Activated T-cell treated with anti-CD3 and anti-CD28 coated beads, Interleukin-2, amount 50 U/mL, for 48 hours (primary cell): ENCODE measurements at places on chromosomes 7 and 10.

GRCh38 chr7:19715499-19715898 lies 6.7 kb upstream of the POLR1F start:
- no peak for DNase-seq

DNA sequence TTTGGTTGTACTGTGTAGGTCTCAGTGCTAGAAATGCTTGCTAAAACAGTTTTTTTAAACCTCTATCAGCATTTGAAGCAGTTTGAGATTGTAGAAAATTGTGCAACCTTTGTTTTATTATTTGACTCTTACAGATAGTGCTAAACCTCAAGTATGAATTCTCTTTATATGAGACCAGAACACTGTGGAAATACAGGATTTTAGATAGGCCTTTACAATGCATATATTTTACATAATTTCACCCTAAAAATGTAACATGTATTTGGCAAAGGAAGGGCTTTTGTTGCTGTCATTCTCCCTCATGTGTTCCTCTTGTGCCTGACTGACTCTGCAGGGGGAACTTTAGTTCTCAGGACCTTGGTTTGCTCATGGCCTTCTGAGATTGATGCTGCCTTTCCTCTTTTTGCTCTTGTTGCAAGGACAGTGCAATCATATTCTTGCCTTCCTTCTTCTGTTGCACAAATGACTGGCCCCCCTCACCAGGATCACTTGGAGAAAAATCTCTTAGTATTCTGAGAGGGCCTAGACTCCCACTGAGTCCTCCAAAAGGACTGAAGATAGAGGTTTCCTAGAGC lies 188.7 kb downstream of the PPP1R9A start:
- no peak for DNase-seq

DNA sequence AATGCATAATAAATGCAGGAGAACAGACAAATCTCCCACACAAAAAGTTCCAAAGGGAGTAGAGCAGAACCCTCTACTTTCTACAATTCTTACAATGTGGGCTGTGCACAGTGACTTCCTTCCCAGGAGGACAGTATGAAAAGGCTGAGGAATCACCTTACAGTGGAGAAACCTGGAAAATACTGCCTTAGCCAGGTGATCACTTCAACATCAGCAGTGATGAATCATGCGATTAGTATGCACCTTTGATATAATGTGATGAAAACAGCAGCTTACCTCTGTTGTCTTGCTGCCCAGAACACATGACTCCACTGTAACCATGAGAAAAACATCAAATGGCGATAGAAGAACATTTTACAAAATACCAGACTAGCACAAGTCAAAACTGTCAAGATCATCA lies 329.7 kb upstream of the POM121L12 start:
- no peak for DNase-seq

- no peak for DNase-seq
Observed at GRCh38 chr7:157514306-157514705, 177.5 kb downstream of the DNAJB6 start.

DNA sequence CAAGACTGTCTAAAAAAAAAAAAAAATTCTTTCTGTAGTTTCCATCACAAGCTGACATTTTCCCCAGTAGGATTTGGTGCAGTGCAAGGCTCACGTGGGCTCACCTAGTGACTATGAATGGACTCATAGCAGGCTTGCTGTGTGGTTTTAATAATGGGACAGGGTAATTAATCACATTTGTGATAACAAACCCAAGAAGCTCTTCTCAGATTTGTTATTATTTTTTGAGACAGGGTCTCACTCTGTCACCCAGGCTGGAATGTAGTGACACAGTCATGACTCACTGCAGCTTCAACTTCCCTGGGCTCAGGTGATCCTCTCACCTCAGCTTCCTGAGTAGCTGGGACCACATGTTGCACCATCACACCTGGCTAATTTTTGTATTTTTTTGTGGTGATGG lies 40.0 kb downstream of the NACAD start:
- no peak for DNase-seq

DNA sequence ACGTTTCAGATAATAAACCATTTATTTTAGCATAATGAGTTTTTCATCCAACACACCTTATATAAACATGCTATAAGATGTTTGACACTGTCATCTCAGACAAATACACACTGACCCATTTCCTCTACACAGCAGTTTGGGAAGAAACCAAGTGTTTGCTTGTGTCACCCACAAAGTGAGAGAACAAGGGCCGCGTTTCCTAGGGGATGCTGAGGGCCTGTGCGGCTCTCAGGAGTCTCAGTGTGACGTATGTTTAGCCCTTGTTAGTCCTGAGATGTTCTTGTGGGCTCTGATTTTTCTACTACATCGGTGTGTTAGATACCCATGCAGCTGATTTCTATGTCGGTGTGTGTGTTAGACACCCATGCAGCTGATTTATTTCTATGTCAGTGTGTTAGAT lies 266.3 kb downstream of the DIP2C start:
- no peak for DNase-seq

- DNase-seq = no peak
Observed at GRCh38 chr7:64997927-64998391, 7.1 kb upstream of the ZNF117 start.

DNA sequence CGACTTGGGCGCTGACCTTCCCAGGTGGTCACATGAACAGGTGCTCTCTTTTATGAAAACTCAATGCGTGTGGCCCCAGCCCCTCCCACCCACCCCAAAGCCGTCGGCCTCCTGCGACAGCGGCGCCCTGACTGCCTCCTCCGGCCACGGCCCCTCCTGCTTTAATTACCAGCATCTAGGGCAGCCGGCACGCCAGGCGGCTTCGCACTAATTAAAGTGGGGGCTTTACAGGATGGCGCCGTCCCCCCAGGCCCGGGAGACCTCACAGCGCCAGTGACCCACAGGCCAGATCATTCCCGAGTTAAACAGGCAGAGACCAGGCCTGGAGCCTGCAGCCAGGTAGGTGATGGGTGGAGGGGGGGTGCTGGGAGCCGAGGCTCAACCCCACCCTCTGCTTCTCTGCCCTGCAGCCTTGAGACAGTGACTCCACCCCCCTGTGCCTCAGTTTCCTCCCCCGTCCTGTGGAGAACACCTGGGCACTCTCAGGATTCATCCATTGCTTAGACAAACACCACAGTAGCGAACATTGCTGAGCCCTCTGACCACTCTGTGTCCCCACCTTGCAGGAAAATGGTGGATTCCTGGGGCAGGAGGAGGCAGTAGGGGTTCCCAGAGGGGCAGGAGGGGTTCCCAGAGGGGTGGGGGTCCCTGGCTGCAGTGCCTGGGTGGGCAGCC lies 100.8 kb downstream of the MICALL2 start:
- no peak for DNase-seq

- no peak for DNase-seq
Observed at GRCh38 chr10:59002011-59002410, 174.4 kb upstream of the PHYHIPL start.

DNA sequence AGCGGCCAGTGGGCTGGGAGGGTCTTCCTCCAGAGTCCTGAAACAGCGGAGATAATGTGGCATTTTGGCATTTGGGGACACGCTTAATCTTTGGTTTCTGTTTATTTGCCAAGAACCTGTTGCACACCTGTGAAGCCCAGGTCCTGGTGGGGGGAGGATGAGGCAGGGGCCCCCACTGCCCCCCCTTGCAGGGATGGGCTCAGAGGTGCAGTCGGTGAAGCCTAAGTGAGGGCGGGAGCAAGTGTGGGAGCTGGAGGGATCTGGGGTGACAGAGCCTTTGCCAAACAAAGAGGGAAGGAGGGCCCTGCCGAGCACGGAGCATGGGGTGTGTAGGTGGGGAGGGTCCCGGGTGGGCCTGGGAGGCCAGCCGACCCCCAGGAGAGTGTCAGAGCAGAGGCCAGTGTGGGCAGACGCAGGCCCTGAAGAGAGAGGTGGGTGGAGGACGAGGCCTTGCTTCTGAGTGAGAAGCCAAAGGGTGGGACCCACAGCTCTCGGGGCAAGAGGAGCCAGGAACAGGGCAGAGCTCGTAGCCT lies 62.1 kb upstream of the ADGRA1 start:
- no peak for DNase-seq
